ENCODE measurements at places on chromosomes 3 and 15. TPM values are rescaled to one million over a fixed set of nuclear protein-coding genes. Genes with fewer than 3 reads are reported as not detected.
A peak's percentile ranks its signal among the peaks of the same experiment; 100 is the strongest.

DNA sequence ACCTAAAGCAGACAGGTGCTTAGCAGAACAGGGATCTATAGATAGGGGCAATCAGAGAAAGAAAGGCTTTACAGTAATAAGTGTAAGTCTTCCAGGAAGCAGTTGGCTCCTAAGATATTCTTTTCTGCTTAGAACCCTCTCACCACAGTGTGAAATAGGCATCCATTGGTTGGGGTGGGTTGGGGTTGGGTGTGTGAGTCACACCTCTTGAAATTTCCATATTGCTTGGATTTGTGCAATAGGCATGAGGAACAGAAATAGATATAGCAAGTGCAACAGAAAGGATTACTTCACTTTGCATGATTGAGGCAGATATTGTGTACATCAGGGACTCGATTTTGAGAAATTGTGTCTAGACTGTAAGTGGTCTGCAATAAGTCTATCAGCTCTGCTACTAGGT lies 200.1 kb upstream of the GAP43 start:
- H3K4me3 ChIP-seq: no peak overlapping the region
- H3K36me3 ChIP-seq: no peaks in the 10 kb centered on the region
- H3K27me3 ChIP-seq: no peaks in the 10 kb centered on the region
- DNase-seq: no peak

DNA sequence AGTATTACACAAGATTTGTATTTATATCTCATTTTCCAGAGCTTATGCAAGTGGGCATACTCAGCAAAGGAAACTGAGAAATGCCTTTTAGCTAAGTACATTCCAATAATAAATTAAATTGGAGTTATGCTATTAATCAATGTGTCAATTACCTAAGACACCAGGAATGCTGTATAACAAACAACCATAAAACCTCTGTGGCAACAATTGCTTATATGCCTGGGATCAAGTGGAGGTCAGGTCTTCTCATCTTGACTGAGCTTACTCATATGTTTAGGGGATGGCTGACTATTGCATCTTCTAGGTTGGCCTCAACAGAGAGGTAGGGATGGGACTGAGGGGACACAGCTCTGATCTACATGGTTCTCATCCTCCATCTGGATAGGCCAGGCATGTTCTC lies 30.7 kb downstream of the CD200R1L start:
- no peak for DNase-seq
- no peaks in the 10 kb centered on the region for H3K27me3 ChIP-seq
- no peaks in the 10 kb centered on the region for H3K36me3 ChIP-seq
- no peak overlapping the region for H3K27ac ChIP-seq

GRCh38 chr3:21062831-21063294 lies 688.1 kb downstream of the ZNF385D start:
- no peaks in the 10 kb centered on the region for H3K36me3 ChIP-seq
- no peak for DNase-seq
- H3K27me3 ChIP-seq: no peaks in the 10 kb centered on the region
- no peak overlapping the region for H3K27ac ChIP-seq
- H3K4me3 ChIP-seq: no peak overlapping the region
- H3K4me1 ChIP-seq: no peaks in the 10 kb centered on the region

DNA sequence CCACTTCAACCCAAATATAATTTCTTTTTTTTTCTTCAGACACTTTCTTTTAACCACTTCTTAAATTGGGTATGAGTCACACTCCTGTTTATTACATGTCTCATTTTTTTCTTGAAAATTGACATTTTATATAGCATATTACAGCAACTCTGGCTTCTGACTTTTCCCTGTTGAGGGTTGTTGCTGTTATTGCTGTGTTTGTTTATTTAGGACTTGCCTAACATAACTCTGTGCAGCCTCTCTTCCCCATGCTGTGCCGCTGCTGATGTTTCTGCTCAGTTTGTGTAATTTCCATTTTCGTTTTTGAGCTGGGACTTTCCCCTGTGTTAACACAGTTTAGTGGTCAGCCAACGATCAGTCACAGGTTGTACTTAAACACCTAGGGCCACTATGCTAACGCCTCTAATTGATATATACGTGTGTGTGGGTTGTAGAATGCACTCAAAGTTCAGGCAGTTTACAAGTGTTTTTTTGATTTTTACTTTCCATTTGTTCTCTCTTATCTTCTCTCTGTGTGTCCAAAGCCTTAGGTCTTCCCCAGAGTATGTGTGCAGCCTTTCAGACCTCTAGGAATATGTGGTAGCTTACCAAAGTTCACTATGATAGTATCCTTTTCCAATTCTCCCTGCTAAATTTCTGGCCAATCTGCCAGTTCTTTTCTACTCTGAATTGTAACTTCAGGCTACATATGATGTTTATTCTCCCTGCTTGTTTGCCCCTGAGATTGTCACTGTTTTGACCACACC lies 337.2 kb downstream of the ZBTB20 start:
- no peaks in the 10 kb centered on the region for H3K4me1 ChIP-seq
- no peak for DNase-seq
- no peaks in the 10 kb centered on the region for H3K36me3 ChIP-seq
- H3K4me3 ChIP-seq: no peak overlapping the region
- H3K27ac ChIP-seq: no peak overlapping the region

DNA sequence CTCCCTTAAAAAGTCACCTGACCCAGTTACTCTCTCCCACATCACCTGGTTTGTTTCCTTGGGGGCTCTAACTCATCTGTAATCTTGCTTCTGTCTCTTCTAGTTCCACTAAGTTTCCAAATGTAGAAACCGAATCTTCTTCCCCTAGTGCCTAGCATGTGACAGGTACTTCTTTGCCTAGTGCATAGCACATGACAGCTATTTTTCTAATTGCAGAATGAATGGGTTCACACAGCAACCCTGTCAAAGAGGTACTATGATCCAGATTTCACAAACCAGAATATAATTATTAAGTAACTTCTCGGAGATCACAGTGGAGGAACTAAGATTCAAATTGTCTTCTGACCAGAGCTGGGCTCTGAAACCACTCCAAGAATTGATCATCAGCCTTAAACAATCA lies 7.4 kb downstream of the DPH3 start:
- H3K36me3 ChIP-seq: peaks cover 9% of the 10 kb centered on the region
- peaks cover 65% of the 10 kb centered on the region for H3K4me1 ChIP-seq

DNA sequence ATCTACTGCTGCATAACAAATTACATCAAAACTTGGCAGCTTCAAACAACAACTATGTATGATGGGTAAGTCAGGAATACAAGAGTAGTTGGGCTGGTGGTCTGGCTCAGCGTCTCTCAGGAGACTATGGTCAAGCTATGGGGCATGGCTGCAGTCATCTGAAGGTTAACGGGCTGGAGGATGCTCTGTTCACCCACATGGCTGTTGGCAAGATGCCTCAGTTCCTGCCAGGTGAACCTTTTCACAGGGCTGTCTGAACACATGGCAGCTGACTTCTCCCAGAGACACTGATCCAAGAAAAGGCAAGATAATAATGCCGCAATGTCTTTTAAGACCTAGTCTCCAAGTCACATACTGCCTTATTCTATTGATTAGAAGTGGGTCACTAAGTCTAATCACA lies 63.7 kb downstream of the GPR176 start:
- H3K27ac ChIP-seq: no peak overlapping the region
- DNase-seq: no peak
- no peaks in the 10 kb centered on the region for H3K4me1 ChIP-seq
- H3K4me3 ChIP-seq: no peak overlapping the region

DNA sequence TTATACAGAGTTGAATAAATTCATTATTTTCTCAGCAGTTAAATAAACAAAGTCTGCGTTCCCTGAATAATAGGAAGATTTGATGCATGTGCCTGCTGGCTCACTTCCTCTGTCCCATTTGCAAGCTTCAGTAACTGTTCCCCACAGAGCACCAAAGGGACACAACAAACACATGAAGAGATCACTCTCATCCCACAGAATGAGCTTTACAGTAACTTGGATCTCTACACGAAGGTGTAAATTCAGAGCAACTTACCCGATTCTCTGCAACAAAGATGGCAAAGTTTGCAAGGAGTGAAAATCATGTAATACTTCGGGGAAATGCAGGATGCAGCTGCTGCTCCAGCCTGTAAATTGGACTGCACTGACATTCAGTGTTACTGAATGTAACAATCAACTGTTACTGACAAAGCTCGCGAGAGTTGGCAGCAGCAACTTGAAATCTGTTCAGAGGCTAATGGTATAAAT lies at the start of gene BCHE:
Gene BCHE (minus strand): TSS at position 366 of the 468 bp plus-strand sequence. CDS start 6,390 bp downstream, outside the sequence.
- no peak within 1 kb of the TSS for H3K27ac ChIP-seq
- H3K4me3 ChIP-seq: peak within 1 kb of the TSS; percentile 37
- H3K4me1 ChIP-seq: no peaks in the 10 kb centered on the region
- H3K36me3 ChIP-seq: no peaks in the 10 kb centered on the region
- H3K27me3 ChIP-seq: no peaks in the 10 kb centered on the region

- no peak overlapping the region for H3K27ac ChIP-seq
- no peaks in the 10 kb centered on the region for H3K4me1 ChIP-seq
- no peak overlapping the region for H3K4me3 ChIP-seq
These were observed 6.1 kb upstream of the DUSP7 start for GRCh38 chr3:52062505-52062904.

DNA sequence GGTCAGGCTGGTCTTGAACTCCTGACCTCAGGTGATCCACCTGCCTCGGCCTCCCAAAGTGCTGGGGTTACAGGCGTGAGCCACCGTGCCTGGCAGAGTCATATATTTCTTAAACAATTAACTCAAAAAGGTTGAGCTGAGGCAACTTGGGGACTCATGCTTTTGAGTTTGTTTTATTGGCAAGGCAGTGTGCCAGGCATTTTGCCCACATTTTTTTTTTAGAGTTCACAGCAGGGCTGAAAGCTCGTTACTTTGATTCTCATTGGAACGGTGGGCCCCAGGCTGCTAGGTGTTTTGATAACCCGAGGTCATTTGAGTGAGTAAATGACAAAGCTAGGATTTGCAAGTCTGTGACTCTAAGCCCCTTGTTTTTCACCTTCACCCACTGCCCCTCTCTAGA lies 76.2 kb downstream of the CCK start:
- peaks cover 29% of the 10 kb centered on the region for H3K36me3 ChIP-seq
- no peak for DNase-seq
- no peaks in the 10 kb centered on the region for H3K27me3 ChIP-seq
- peaks cover 13% of the 10 kb centered on the region for H3K4me1 ChIP-seq

DNA sequence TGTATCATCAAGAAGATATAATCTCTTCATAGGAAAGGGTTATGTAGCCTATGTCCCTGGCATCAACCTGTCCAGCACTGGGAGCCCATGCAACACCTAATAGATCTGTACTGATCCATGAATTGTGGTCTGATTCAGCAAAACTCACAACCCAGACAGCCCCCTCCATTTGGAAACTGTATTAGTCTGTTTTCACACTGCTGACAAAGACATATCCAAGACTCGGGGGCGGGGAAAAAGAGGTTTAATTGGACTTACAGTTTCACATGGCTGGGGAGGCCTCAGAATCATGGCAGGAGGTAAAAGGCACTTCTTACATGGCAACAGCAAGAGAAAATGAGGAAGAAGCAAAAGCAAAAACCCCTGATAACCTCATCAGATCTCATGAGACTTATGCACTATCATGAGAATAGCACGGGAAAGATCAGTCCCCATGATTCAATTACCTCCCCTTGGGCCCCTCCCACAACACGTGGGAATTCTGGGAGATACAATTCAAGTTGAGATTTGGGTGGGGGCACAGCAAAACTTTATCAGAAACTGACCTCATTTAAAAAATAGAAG lies 83.3 kb downstream of the TRIM42 start:
- no peaks in the 10 kb centered on the region for H3K27me3 ChIP-seq
- no peak for DNase-seq
- H3K4me1 ChIP-seq: no peaks in the 10 kb centered on the region
- no peak overlapping the region for H3K27ac ChIP-seq
- H3K4me3 ChIP-seq: no peak overlapping the region

DNA sequence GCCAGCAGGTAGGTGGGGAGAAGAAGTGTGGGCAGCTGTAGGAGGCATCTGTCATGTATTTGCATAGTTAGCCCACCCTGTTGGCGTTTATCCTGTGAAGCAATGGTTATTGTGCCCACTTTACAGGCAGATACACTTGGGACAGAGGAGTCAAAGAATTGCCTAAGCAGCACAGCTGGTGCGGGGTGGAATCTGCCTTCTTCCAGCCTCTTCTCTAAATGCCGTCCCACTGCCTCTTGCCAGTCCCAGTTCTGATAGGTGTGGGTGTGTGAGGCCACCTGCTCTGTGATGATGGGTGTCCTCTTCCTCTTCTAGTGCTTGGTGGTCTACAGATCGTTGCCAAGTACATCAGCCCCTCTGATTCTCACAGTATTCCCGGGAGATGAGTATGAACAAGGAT lies 80.9 kb downstream of the ABHD5 start:
- no peak overlapping the region for H3K27ac ChIP-seq
- no peak for DNase-seq
- H3K27me3 ChIP-seq: no peaks in the 10 kb centered on the region
- H3K36me3 ChIP-seq: no peaks in the 10 kb centered on the region
- peaks cover 33% of the 10 kb centered on the region for H3K4me1 ChIP-seq
- H3K4me3 ChIP-seq: no peak overlapping the region

DNA sequence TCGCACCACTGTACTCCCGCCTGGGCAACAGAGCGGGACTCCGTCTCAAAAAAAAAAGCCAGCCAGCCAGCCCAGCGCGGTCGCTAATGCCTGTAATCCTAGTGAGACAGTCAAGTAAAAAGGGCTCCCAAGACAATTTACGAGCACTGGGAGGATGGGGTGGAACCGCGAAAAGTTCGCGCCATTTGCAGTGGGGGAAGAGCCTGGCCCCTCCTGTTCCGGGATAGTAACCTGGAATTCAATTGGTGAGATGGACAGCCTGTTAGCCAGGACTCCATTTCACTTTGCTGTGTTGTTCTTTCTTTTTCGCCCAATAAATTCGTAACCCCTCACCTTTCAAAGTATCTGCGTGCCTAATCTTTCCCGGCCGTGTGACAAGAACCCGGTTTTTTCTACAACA lies 19.5 kb downstream of the SLC4A7 start:
- no peak overlapping the region for H3K27ac ChIP-seq
- H3K4me3 ChIP-seq: no peak overlapping the region
- no peak for DNase-seq
- no peaks in the 10 kb centered on the region for H3K36me3 ChIP-seq
- no peaks in the 10 kb centered on the region for H3K27me3 ChIP-seq

DNA sequence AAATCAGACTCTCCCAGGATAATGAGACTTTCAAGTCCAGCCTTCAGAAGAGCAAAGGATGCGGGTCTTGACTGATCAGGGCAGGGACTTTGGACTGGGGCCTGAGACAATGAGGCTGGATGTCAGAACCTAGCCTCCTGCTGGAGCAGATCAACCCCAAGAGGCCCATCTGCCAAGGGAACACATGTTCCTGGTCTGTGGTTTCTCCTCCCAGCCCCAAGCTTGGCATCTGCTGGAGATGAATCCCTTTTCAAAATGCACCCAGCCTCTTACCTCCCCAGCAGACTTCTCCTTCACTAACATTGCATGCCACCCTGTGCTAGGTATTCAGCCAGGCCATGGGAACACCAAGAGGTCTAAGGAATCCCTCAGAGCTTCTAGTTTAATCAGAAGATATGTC lies 43.7 kb upstream of the MFGE8 start:
- no peak overlapping the region for H3K27ac ChIP-seq
- no peaks in the 10 kb centered on the region for H3K36me3 ChIP-seq
- DNase-seq: no peak
- peaks cover 5% of the 10 kb centered on the region for H3K4me1 ChIP-seq

- peak overlapping the region; percentile 100 for H3K4me3 ChIP-seq
- H3K27me3 ChIP-seq: no peaks in the 10 kb centered on the region
- H3K36me3 ChIP-seq: no peaks in the 10 kb centered on the region
- H3K4me1 ChIP-seq: peaks cover 25% of the 10 kb centered on the region
These were observed 579 bp upstream of the UBE3A start for GRCh38 chr15:25439369-25439836.

Gene NAALADL2
- polyA plus RNA-seq: 0.56 TPM

Gene P2RY14
- polyA plus RNA-seq: 0.96 TPM

Gene HGD
- 0.13 TPM for polyA plus RNA-seq

Gene IQCF5
- not detected for polyA plus RNA-seq
